Stimulated activated CD8-positive, alpha-beta memory T cell treated with anti-CD3 and anti-CD28 coated beads, Interleukin-15, amount 100 ng/mL, for 1 hour (primary cell): ENCODE measurements at places on chromosomes 4 and X.

DNA sequence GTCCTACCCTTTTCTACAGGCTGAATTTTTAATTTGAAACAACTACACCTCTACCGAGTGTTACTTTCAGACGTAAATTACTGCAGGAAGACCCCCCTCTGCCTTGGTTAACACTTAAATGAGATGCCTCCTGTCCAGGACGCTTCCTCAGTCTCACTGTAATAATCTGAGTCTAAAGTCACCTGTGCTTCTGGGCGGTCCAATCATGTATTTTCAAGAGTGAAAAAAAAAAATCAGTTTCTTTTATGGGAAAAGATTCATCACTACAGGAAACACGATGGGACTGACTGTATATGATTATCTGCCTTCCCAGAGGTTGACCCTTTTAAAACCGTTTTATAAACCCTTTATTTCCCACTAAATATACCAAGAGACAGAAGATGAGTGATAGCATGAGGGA is 776 bp downstream of the RBM47 start:
- DNase-seq, result no peak

DNA sequence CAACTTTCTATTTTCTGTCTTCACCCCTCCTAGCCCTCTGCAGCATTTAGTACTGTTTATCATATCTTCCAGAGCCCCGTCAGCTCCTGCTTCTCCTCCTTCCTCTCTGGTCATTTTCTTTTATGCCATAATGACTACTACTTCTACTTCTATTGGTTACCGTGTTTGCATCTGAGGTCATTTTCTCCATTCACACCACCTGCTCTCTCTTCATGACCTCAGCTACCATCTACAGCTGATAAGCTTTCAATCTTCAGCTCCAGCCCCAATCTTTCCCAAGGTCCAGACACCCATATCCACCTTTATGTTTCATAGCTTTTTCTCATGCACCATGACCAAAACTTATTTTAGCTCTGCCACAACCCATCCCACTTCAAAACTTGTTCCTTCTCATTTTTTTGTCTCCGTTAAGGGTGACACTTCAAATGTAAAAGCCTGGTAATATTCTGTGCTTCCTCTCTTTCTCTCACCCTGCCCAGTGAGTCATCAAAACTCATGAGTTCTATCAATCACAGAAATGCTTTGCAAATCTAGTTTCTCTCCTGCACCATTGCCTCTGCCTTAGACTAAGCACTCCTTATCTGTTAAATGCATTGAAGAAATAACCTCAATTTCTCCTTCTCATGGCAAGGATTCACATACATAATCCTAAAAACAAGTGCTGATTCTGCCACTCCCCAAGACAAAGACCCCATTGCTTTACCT is 71.3 kb upstream of the IQCM start:
- DNase-seq, result no peak

DNA sequence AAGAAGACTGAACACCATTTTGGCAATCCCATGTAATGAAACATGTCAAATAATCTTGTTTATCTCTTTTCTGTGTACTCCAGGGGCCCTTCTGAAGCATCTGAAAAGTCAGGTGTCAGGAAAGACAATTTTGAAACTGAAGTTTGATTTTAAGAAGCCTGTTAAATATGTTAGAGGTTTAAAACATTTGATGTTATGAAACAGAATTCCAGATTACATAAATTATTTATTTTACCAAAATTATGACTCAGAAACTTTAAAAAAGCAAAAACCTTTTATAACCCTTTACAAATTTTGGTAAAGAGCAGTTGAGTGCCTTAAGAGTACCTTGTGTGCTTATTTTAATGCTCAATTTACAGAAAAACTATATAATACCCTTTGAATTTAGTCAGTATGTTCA is 130.8 kb downstream of the PAPSS1 start:
- DNase-seq, result no peak

- DNase-seq, result no peak
Measured at GRCh38 chr4:74453037-74453635, 8.2 kb downstream of the AREG start.

DNA sequence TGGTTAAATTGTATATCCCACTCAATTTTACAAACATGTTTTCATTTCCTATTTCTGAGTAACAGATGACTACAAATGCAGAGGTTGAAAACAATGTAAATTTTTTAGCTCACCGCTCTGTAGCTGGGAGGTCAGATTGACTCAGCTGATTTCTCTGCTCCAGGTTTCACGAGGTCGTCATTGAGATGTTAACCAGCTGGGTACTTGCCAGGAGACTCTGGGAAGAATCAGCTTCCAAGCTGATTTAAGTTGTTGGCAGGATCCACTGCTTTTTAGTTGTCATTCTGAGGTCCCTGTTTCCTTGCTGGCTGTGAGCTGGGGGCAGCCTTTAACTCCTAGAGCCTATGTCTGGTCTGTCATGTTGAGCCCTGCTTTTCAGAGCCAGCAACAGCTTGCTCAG is 864.3 kb upstream of the AGA start:
- no peak for DNase-seq

DNA sequence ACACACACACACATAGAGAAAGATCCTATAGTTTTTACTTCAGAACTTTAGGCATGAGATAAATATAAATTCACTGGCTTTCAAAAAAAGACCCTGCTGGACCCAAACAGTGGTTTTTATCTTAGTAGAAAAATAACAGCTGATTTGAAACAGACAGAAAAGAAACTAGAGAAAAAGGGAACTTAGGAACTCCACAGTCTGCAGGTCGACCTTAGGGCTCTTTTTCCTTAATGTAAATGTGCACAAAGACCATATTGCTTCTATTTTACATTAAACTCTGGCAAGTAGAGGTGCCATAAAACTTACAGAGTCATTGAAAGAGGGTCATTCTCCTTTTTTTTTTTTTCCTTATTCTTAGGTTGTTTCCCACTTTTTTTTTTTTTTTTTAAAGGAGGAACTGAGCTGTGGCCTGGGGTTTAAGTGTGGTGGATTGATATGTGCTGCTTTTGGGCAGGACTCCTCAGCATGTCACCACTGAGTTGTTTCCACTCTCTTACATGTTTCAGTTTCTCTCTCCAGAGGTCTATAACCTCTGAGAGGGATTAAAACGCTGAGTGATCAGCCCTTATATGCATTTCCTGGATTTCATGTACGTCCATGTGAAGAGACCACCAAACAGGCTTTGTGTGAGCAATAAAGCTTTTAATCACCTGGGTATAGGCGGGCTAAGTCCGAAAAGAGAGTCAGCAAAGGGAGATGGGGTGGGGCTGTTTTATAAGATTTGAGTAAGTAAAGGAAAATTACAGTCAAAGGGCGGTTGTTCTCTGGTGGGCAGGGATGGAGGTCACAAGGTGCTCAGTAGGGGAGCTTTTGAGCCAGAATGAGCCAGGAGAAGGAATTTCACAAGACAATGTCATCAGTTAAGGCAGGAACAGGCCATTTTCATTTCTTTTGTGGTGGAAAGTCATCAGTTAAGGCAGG is 70.8 kb upstream of the PACRGL start:
- DNase-seq, result no peak

GRCh38 chrX:104173841-104174240 is 7.6 kb downstream of the FAM199X start:
- DNase-seq, result no peak

DNA sequence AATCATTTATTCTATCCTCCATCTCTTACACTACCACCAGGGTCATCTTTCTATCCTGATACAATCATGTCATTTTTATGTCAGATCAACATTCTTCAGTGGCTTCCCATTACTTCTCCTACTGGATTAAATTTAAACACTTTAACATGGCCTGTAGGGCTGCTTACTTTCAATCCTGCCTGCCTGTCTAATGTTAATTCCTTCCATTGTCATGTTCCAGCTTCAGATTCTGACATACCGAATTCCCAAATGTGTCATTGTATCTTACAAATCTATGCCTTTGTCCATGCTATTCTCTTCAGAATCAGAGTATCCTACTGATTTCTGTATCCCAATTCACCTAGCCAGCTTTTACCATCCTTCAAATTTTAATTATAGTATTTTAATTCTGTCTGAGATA is 49.9 kb upstream of the FHDC1 start:
- no peak for DNase-seq

DNA sequence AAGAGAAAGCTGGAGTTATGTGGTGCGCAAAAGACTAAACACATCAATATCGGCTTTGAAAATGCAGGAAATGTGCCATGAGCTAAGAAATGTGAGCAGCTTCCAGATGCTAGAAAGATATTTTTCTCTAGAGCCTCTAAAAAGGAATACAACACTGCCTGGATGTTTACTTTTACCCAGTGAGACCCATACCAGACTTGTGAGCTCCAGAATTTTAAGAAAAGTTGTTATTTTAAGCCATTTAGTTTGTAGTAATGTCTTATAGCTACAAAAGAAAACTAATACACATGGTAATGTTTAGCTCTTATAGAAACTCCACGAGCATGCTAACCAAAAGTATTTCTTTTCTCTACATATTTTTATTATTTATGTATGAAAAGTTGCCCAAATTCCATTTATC is 1389.4 kb downstream of the C4orf33 start:
- no peak for DNase-seq

DNA sequence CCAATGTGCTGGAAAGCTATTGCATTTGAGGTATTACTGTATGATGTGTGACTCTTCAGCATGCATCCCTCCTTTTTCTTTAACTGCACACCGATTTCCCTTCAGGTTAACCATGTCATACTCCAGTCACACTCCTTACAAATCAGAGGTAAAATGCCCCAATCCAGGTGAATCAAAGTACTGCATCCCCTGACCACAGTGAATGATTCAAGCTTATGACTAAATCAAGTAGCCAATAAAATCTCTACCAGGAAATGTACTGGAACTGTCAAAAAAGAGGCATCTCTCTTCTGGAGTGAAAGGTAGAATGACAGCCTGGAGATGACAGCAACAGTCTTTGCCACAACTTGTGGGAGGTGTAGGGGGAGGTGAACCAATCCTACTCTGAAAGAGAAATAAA is 10.4 kb downstream of the ADAMTS3 start:
- no peak for DNase-seq

DNA sequence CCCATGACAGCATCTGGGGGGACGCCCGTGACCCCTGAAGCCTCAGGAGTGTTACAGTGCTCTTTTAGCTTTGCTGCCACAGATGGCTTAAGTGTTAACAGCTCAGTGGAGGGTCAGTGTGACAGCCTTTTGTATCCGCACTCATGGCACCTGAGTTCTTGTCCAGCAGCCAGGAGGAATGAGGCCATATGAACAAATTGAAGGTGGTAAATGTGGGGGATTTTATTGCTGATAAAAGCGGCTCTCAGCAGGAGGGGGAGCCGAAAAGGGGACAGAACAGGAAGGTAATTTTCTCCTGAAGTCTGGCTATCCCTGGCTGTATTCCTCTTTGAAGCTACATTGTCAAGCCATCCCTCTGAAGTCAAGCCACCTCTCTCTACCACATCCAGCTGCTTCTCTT is 441.0 kb downstream of the RAPGEF2 start:
- no peak for DNase-seq

GRCh38 chr4:138030375-138030774 is 211.8 kb downstream of the SLC7A11 start:
- DNase-seq, result no peak

- DNase-seq, result no peak
Measured at GRCh38 chr4:125200556-125200955, 114.2 kb upstream of the FAT4 start.

GRCh38 chr4:13415068-13415785 is 68.9 kb downstream of the RAB28 start:
- no peak for DNase-seq
